M059J (cell line): ENCODE measurements at places on chromosomes 6 and 20. TPM values are rescaled to one million over a fixed set of nuclear protein-coding genes. Genes with fewer than 3 reads are reported as not detected.

GRCh38 chr6:36698871-36699271 lies 1.2 kb downstream of the RAB44 start:
- no peak for DNase-seq

DNA sequence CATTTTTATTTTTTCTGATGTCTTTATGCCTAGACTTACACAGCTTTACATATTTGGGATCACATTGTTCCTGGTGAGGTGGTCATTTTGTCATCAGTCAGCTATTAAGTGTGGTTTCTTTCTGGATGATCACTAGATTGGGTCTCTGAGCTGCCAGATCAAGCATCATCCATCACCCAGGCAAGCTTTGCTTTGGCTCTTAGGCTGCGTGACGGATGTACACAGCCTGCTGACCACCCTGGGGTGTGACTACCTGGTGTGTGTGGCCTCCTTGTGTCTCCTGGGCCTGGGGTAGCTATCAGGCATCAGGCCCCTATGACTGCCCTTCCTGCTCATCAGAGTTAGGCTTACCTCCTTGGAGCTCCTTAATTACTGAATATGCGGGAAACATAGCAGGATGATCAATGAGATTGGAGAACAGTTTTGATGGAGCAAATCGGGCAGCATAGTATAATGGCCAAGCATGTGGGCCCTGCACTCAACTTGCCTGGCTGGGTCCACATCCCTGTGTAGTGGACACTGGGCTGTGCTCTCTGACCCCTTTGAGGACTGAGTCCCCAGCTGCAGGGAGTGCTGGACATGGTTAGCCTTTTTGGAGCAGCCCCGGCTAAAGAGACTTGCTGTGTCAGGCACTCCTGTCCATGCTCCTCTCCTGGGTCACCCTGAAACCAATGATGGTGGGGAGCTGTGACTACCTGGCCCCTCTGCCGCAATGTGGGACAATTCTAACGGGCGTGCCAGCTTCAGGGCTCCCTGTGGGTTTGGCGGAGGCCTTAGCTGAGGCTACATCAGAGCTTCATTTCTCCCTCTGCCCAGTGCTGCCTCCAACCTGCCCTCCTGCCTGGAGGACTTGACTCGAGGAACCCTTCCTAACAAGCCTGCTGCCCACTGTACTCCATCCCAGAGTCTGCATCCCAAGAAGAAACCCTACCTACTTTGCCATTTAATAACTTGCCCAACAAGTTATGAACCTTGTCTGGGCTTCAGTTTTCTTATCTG lies 8.2 kb downstream of the DAAM2 start:
- no peak for DNase-seq

DNA sequence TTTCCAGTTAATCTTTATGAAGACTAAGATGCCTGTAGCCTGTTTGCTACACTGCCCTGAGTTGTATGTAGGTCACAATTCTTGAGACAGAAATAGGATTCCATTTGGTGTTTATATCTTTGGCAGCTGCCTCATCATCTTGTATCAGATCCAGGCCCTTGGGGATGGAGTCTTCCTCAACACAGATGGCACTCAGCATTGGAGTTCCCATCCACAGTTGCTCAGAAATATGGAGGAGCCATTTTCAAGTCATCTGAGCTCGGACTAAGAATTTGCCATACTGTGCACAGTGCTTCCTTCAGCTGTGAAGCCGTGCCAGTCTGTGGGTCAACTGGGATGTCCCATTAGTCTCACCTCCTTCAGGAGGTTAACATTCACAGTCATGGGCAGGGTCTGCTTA lies 156.6 kb downstream of the ZDHHC14 start:
- no peak for DNase-seq

DNA sequence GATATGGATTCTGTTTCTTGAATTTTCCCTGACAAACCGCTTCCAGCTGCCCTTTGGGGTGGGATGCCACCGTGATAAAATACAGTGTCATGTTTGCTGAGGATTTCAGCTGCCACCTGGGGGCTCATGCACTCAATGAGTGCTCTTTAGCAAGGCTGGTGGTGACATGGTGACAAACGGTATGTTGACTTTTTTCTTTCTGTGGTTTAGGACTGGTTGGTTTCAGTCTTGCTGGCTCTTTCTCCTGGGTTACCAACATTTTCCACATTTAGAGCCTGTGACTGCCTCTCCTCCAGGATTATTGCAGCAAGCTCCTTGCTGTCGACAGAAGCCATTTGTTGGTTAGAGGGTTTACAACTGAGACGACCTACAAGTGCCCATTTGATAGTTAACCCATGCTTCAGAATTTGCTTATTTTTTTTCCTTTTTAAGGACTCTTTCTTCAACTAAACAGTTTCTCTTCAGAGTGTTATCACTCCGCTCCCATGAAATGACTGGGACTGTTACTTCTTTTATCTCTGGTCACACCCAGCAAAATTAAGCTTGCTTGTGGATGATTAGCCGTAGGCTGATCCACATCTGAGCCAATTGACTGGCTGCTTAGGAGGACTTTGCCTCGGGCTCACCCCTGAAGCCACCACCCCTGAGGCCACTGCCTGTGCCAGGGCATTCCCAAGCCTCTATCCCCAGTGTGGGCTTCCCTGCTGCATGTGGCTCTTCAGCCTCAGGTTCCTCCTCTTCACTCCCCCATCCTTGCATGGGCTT lies 48.4 kb upstream of the CDYL start:
- DNase-seq, result peak; percentile 75

DNA sequence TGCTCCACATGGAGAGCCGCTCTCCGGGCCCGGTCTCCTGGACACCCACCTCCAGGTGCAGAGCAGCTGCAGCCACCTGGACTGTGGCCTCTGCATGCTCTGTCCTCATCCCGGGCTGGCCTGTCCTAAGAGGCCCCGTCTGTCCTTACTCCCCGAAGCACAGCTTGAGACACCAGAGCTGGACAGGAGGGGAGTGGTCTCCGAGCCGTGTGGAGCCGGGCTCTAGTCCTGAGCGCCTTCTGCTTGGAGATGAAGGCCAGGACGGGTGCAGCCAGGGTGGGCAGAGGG lies 6.7 kb upstream of the NTSR1 start:
- DNase-seq, result no peak

- no peak for DNase-seq
These were observed 1025.4 kb upstream of the FLRT3 start for GRCh38 chr20:15362849-15363248.

GRCh38 chr6:127347178-127347577 lies 3.8 kb upstream of the ECHDC1 start:
- DNase-seq, result no peak

DNA sequence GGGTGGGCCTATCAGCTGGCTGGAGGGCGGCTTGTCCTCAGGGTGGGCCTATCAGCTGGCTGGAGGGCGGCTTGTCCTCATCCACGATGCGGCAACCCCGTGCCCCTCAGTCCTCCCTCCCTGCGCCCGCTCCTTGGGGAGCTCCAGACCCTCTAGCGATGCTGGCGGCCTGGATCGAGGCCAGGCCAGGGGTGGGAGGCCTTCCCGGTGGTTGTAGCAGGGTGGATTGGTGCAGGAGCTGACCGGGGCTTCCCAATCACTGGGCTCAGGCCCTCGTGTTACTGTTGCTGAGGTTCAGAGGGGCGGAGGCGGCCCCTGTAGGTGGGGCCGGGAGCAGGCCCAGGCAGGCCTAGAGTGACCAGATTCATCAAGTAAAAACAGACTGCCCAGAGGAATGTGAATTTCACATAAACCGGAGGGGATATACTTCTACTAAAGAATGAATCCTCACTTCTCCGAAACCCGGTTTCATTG lies 8.8 kb downstream of the SLC17A9 start:
- no peak for DNase-seq

- DNase-seq, result no peak
These were observed 73.8 kb upstream of the KCNG1 start for GRCh38 chr20:51096582-51097267.

ACSS1 gene
- total RNA-seq, result 0.17 and 0.32 TPM in 2 replicates
